ENCODE measurements at places on chromosomes 4 and X.

- no peak for DNase-seq
These were observed 57.5 kb upstream of the TNIP3 start for GRCh38 chr4:121221608-121222007.

GRCh38 chr4:6894528-6895498 is 14.8 kb upstream of the TBC1D14 start:
- no peak for DNase-seq

DNA sequence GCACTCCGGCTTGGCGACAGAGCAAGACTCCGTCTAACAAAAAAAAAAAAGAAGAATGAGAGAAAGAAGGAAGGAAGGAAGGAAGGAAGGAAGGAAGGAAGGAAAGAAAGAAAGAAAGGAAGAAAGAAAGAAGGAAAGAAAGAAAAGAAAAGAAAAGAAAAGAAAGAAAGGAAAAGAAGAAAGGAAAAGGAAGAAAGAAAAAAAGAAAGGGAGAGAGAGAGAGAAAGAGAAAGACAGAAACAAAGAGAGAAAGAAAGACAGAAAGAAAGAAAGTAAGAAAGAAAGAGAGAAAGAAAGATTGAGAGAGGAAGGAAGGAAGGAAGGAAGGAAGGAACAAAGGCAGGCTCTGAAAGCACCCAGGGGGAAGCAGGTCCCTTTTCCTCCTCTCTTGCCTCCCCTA is 336.6 kb upstream of the GATB start:
- no peak for DNase-seq

DNA sequence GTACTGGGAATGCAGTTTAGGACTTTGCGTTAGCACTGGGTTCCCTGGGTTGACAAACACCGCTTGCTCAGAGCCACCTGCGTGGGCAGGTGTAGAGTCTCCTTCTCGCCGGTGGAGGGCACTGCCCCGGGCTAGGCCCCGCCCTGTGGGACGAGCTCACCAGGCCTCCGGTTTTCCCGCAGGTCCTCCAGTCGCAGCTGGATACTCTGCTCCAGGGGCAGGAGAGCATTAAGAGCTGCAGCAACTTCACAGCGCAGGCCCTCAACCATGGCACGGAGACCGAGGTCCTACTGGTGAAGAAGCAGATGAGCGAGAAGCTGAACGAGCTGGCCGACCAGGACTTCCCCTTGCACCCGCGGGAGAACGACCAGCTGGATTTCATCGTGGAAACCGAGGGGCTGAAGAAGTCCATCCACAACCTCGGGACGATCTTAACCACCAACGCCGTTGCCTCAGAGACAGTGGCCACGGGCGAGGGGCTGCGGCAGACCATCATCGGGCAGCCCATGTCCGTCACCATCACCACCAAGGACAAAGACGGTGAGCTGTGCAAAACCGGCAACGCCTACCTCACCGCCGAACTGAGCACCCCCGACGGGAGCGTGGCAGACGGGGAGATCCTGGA is 49.2 kb upstream of the MND1 start:
- DNase-seq, result no peak

DNA sequence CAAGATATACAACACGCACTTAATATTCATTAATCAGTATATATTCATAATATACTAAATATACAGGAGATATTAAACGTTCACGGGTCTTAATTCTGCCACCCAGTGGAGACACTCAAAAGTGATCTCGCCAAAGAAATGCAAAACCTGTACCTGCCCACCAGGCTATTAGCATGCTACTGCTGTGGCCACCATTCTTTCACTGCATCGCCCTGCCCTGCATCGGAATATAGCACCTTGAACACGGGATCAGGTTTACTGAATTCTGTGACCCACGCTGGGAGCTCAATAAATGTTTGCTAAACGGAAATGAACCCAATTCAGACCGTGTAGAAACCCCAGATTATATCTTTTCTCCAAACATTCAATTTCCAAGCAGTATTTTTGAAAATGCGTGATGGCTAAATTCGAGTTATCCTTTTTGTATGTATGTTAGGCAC is 840 bp upstream of the CLCN3 start:
- peak; percentile 43 for DNase-seq

GRCh38 chrX:154022108-154022507 is 2.4 kb upstream of the IRAK1 start:
- DNase-seq, result no peak

DNA sequence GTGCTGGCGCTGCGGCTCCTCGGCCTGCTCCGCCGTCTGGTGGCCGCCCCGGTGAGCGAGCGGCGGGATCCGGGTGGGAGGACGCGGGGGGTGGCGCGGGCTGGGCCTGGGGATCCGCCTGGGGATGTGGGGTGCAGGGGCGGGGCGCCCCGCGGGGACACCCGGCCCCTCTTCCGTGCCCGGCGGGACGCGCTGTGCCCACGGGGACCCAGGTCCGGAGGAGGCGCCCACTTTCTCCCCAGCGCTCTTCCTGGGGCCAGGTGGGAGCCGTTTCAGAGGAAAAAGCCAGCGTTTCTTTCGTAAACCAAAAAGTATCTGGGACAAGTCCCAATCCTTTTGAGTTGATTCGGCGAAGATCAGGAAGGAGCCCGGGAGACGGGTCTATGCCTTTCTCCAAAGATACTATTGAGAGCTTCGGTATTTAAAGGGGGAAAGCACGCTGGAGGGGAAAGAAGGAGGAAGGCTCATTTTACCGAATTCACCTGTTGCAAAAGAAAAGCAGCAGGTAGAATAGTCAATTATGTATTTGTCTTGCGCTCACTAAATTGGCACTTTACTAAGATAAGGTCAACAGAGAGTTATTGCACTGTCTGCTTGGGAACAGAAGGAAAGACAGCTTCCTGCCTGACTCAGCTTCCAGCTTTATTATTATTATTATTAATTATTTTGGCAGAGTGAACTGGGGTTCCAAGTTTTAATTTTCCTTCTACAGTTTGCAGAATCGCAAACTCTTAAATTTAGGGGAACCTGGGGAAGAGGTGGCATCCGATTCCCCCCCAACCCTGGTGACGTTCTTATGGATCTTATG is 81.5 kb upstream of the CD99 start:
- no peak for DNase-seq

GRCh38 chr4:5730993-5731990 is 20.3 kb downstream of the EVC start:
- no peak for DNase-seq

- no peak for DNase-seq
These were observed 222 bp downstream of the SMAD1 start for GRCh38 chr4:145481942-145482208.

DNA sequence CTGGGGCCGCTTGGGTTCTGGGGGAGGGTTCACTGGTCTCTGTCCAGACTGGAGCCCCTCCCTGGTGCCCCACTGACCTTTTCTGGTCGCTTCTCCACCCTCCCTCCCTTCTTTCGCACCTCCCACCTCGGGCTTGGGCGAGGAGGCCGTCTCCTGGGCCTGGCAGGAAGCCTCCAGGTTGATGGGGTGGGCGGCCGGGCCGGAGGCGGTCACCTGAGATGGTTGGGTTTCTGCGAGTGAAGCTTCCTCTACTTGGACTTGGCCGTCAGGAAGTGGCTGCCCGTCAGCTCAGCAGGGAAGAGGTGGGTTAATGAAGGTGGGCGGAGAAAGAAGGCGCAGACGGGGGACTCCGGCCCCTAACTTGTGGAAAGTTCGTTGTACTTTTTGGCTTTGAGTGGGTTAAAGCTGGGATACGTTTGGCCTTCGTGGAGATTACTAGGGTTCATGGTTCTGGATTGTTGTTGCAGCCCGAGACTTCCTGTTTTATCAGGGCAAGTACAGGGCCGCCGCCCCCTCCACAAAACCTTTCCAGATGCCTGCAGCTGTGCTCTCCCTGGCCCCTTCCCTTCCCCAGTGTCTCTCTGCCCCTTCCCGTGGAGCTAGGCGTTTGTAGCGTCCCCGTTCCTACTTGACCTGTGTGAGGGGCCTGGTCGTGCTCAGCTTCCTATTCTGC is 1.2 kb downstream of the AKAP17A start:
- DNase-seq, result no peak

GRCh38 chrX:15524417-15524816 is 23.8 kb downstream of the BMX start:
- DNase-seq, result no peak

- DNase-seq, result no peak
These were observed 10.8 kb upstream of the LDB2 start for GRCh38 chr4:16909281-16909680.

GRCh38 chrX:64152857-64153256 is 52.7 kb downstream of the AMER1 start:
- DNase-seq, result no peak

DNA sequence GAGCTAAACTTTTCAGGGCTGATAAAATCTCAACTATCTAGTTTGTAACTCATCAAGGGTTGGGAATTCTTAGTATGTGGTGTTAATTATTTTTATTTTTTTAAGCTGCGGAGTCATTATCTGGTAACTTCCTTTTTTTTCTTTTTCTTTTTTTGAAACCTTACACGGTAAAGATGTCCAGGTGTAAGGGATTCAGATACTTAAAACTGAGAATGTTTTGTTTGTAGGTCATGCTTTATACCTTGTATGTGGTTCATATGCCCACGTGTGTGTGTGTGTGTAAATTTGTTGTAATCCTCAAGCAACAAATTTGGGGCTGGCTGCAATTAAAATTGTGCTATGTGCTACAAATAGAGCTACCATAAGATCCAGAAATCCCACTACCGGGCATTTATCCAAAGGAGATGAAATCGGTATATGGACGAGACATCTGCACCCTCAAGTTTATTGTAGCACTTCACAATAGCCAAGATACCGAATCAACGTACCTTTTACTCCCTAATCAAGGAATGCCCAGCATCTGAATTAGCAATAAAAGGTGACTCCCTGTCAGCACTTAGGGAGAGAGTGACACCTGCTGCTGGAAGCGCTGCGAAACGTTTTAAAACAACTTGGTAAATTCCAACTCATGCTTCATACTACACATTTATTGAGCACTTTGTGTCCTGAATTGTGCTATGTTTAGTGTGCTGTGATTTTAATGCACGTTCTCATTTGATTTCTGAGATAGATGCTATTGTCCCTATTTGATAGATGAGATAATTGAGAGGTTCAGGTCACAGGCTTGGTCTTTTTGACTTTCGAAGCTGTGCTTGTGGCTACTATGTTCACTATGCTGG is 16.1 kb downstream of the MSMO1 start:
- no peak for DNase-seq

DNA sequence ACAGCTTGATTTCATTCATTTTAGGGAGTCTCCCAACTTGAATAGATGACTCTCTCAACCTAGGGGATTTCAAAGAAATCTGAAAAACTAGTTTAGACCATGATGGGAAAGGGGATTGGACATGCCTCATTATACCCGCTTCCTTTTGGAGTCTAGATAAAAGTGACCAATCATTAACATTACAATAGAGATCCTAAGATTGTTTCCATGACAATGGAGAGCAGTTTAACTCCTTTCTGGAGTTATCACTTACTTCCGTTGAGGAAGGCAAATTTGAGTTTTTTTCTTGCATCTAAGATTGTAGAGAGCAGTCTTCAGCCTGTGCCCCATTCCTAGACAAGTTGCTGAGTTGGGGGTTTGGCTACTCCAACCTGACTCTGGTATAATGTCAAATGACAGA is 11.4 kb upstream of the IL15 start:
- DNase-seq, result no peak

DNA sequence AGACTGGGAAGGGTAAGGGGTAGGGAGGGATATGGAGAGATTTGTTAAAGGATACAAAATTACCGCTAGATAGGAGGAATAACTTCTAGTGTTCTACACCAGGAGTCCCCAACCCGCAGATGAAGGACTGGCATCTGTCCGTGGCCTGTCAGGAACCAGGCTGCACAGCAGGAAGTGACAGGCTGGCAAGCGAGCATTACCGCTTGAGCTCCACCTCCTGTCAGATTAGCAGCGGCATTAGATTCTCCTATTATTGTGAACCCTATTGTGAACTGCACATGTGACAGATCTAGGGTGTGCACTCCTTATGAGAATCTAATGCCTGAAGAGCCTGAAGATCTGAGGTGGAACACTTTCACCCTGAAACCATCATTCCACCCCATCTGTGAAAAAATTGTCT is 27.9 kb upstream of the BBS7 start:
- DNase-seq, result no peak

- DNase-seq, result no peak
These were observed 81.8 kb upstream of the KIT start for GRCh38 chr4:54575919-54576318.

DNA sequence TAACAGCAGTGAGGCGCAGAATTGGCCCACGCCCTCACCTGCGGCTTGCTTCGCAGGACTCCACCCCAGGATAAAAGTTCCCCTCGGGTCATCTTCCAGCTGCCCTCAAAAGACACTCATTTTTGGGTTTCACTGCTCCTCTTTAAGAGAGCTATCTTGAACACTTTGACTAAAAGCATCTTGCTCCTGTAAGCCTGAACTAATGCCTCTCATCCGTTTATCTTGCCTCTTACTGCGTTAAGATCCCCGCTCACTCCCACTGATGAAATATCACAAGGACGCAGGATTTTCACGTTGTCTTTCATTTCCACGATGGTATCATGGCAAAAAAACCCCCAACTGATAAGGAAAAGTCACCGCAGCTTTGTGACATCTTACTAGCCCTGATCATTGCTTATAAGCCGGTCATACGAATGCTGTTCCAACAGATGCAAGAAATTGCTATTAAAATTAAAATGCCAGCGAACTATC is 591 bp upstream of the ACSL4 start:
- no peak for DNase-seq

- no peak for DNase-seq
These were observed 34.3 kb upstream of the TMEM154 start for GRCh38 chr4:152713951-152714705.

- no peak for DNase-seq
These were observed 27.8 kb upstream of the SORBS2 start for GRCh38 chr4:185839770-185840169.

DNA sequence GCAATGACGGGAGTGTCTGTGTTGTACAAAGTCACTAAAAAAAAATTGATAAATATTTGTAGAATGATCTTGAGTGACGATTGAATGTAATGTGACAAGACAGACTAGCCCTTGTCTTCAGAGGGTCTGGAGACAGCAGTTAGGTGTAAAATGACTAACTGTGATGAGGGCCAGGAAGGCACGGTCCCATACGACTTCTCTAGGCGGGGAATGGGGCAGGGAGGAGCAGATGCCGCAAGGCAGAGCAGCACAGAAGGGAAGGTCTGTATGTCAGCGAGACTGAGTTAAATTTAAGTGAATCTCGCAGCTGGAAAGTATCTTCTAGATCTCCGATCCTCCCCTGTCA is 405 bp downstream of the CENPE start:
- DNase-seq, result no peak

GRCh38 chr4:120472447-120473131 is 405.9 kb upstream of the MAD2L1 start:
- no peak for DNase-seq

Data from effector CD4-positive, alpha-beta T cell (primary cell).